ENCODE measurements at places on chromosomes 7 and 10.
A peak's percentile ranks its signal among the peaks of the same experiment; 100 is the strongest.

- H3K27me3 ChIP-seq: no peaks in the 10 kb centered on the region
- no peaks in the 10 kb centered on the region for H3K36me3 ChIP-seq
- DNase-seq: peak; percentile 61
- H3K4me3 ChIP-seq: peak overlapping the region; percentile 39
- no peak overlapping the region for H3K27ac ChIP-seq
Observed at GRCh38 chr10:73940634-73941221, 29.8 kb downstream of the PLAU start.

GRCh38 chr10:19702215-19702614 lies 114.0 kb upstream of the PLXDC2 start:
- no peak overlapping the region for H3K4me3 ChIP-seq
- H3K27ac ChIP-seq: no peak overlapping the region
- no peaks in the 10 kb centered on the region for H3K36me3 ChIP-seq
- no peak for DNase-seq
- no peaks in the 10 kb centered on the region for H3K27me3 ChIP-seq

- H3K4me1 ChIP-seq: peaks cover 5% of the 10 kb centered on the region
- no peaks in the 10 kb centered on the region for H3K27me3 ChIP-seq
- peaks cover 60% of the 10 kb centered on the region for H3K36me3 ChIP-seq
- H3K4me3 ChIP-seq: no peak overlapping the region
- no peak overlapping the region for H3K27ac ChIP-seq
Observed at GRCh38 chr7:70736715-70737460, 395.1 kb upstream of the GALNT17 start.

DNA sequence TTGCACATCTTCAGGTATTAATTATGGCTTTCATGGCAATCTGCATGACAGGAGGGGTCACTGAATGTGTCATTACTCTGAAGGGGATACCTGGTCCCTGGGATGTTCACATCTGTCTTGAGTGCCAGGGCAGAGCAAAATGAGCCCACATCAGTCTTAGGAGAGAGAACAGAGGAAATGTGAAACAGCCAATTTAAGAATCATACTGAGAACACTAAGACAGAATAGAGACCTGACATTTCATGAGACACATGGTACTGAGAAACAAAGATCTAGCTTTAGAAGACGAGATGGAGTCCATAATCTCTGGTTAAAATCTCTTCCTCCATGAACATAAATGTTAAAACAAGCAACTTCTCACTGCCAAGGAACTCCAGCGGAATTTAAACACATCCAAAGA lies 34.1 kb upstream of the FZD1 start:
- peaks cover 17% of the 10 kb centered on the region for H3K4me1 ChIP-seq
- no peak for DNase-seq
- no peaks in the 10 kb centered on the region for H3K36me3 ChIP-seq
- H3K27me3 ChIP-seq: no peaks in the 10 kb centered on the region
- H3K27ac ChIP-seq: no peak overlapping the region
- H3K4me3 ChIP-seq: no peak overlapping the region

DNA sequence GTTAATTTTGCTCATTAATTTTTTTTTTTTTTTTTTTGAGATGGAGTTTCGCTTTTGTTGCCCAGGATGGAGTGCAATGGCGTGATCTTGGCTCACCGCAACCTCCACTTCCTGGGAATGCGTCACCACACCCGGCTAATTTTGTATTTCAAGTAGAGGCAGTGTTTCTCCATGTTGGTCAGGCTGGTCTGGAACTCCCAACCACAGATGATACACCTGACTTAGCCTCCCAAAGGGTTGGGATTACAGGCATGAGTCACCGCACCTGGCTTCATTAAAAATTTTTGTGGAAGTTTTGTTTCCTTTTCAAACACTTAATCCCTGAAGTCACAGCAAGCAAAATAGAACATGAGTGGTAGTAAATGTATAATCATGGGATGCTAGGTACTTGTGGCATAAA lies 857.2 kb upstream of the PHF14 start:
- H3K27me3 ChIP-seq: no peaks in the 10 kb centered on the region
- no peak overlapping the region for H3K27ac ChIP-seq

- peaks cover 17% of the 10 kb centered on the region for H3K4me1 ChIP-seq
- H3K27ac ChIP-seq: no peak overlapping the region
- H3K36me3 ChIP-seq: no peaks in the 10 kb centered on the region
- no peak for DNase-seq
Observed at GRCh38 chr10:31130406-31130805, 98.7 kb upstream of the ZNF438 start.

- H3K27me3 ChIP-seq: no peaks in the 10 kb centered on the region
- no peak overlapping the region for H3K4me3 ChIP-seq
- DNase-seq: no peak
- no peak overlapping the region for H3K27ac ChIP-seq
- H3K36me3 ChIP-seq: peaks cover 30% of the 10 kb centered on the region
Observed at GRCh38 chr10:74058658-74059057, 60.7 kb downstream of the VCL start.

DNA sequence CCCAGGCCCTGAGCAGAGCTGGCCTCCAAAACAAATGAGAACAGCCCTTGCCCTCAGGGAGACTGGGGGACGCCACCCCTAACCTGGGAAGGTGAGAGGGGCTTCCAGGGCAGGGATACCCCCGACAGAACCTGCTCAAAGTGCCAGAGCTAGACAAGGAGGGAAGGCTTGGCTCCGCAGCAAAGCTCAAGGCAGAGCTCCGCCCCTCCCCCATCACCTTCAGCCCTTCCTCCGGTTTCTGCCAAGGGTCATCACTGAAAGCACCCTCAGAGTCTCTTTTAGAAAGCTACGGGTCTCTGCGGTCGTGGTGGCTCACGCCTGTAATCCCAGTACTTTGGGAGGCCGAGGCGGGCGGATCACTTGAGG lies 73.4 kb upstream of the CUX1 start:
- H3K4me3 ChIP-seq: peak overlapping the region; percentile 53
- peak; percentile 39 for DNase-seq
- no peaks in the 10 kb centered on the region for H3K36me3 ChIP-seq
- H3K4me1 ChIP-seq: peaks cover 4% of the 10 kb centered on the region

DNA sequence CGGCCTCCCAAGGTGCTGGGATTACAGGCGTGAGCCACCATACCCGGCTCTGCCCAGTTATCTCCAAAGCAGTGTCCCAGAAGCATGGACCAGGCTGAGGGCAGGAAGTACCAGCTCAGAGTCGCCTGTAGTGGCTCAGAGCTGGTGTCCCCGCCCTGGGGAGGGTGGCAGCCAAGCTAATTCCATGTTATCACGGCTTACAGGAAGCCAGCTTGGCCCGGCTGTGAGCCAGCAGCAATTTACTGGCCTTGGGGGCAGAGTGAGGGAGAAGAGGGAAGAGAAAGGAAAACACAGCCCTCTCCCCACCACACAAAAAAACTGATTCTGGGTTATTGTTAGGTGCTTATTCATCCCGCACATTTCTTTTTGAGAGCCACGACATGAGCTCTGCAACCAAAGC lies 88.1 kb downstream of the HIP1 start:
- peak overlapping the region; percentile 52 for H3K27ac ChIP-seq
- no peaks in the 10 kb centered on the region for H3K27me3 ChIP-seq
- no peak for DNase-seq
- peaks cover 13% of the 10 kb centered on the region for H3K4me1 ChIP-seq
- H3K36me3 ChIP-seq: no peaks in the 10 kb centered on the region

DNA sequence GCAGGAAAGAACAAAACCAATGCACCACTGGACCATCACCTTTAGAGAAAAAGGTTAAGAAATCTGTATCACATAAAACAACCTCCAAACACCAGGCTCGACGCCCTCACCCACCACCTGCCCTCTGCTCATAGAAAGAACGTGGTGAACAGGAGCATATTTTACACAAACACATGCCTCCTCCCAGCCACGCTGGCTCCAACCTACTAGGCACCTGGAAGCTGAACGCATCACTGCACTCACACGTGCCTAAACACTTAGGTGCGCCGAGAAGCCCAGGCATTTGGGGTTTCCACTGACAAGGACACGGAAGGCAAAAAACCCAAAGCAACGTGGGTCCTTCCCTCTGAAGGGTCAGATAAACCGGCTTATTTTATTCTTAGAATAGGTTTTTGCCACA lies 56.0 kb downstream of the PTPRN2 start:
- no peaks in the 10 kb centered on the region for H3K4me1 ChIP-seq
- no peak overlapping the region for H3K27ac ChIP-seq
- no peak for DNase-seq
- H3K4me3 ChIP-seq: no peak overlapping the region

DNA sequence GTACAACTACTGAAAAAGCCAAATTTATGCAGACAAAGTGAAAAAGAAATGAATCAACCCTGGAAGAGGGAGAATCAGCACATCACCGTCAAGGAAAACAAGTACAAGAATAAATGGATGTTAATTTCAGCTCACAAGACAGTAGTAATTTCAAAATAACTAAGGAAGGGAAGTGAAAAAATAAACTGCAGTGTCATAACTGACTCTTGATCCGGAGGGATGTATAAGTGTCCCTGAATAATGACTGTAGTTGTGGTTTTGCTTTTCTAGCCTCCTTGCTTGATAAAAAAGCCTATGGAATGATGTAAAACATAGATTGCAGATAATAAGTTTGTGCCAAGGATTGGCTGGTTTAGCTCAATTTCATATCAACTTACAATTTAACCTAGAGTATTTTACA lies 721.1 kb upstream of the C7orf33 start:
- no peaks in the 10 kb centered on the region for H3K36me3 ChIP-seq
- no peak for DNase-seq
- H3K27me3 ChIP-seq: no peaks in the 10 kb centered on the region
- no peak overlapping the region for H3K4me3 ChIP-seq
- no peaks in the 10 kb centered on the region for H3K4me1 ChIP-seq
- H3K27ac ChIP-seq: no peak overlapping the region

GRCh38 chr7:115223959-115224358 lies 302.1 kb downstream of the MDFIC start:
- H3K4me3 ChIP-seq: no peak overlapping the region
- DNase-seq: no peak
- H3K36me3 ChIP-seq: no peaks in the 10 kb centered on the region
- H3K27me3 ChIP-seq: no peaks in the 10 kb centered on the region
- no peak overlapping the region for H3K27ac ChIP-seq

GRCh38 chr7:130473289-130473688 lies 18.6 kb upstream of the MEST start:
- no peak overlapping the region for H3K27ac ChIP-seq
- H3K4me1 ChIP-seq: peaks cover 19% of the 10 kb centered on the region
- DNase-seq: no peak
- H3K36me3 ChIP-seq: no peaks in the 10 kb centered on the region
- no peaks in the 10 kb centered on the region for H3K27me3 ChIP-seq

DNA sequence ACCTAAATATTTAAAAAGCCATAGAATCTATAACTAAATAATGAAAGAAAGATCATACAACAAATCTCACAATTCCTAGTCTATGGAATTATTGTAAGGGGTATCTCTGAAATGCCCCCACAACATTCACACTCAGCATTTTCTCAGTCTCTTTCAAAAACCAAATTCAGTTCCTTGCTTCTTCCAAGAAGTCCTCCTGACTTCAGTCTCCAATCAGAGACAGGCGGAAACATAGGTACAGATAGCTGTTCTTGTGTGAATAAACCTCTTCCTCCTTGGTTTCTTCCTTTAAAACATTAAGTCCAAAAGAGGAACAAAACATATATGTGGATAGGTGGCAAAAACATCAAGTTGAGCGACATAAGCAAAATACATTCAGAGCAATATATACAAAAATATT lies 13.9 kb upstream of the FBXW4 start:
- peaks cover 9% of the 10 kb centered on the region for H3K4me1 ChIP-seq
- H3K27me3 ChIP-seq: no peaks in the 10 kb centered on the region
- H3K36me3 ChIP-seq: no peaks in the 10 kb centered on the region

DNA sequence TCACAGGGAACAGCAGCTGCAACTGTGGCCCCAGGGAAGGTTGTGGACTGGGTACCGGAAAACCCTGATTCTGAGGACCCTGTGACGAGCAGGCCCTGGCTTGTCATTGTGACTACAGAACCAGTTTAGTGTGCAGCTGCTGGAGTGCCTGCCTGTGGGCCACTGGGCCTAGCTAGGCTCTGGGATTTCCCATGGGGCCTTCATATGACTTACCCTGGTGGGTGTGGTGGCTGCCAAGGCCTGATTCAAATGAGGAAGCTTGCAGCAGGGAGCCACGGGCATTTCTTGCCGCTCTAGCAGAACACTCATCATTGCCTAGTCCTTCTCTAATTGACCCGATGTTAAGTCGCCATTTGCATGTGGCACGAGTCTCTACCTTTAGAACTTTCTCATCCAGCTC lies 14.7 kb upstream of the CAMK2G start:
- no peaks in the 10 kb centered on the region for H3K27me3 ChIP-seq
- no peak overlapping the region for H3K27ac ChIP-seq
- no peaks in the 10 kb centered on the region for H3K36me3 ChIP-seq
- H3K4me1 ChIP-seq: peaks cover 9% of the 10 kb centered on the region

DNA sequence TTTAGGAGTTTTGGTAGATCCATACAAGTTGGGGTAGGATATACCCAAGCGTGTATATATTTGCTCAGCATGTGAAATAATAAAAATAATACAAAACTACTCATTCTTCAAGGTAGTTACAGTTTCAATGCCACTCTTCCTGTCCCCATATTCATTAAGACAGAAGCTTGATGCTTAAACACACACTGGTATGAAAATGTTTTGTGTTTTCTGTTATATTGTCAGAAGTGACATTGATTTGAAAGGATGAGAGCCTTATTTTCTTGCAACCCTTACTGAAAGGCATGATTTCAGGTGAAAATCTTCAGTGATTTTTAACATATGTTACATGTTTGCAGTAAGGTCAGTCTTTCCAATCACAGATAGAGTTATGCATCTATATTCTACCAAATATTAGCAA lies 233.6 kb downstream of the TRIL start:
- no peak overlapping the region for H3K27ac ChIP-seq
- H3K36me3 ChIP-seq: no peaks in the 10 kb centered on the region
- H3K4me1 ChIP-seq: peaks cover 16% of the 10 kb centered on the region
- H3K4me3 ChIP-seq: no peak overlapping the region
- H3K27me3 ChIP-seq: no peaks in the 10 kb centered on the region

DNA sequence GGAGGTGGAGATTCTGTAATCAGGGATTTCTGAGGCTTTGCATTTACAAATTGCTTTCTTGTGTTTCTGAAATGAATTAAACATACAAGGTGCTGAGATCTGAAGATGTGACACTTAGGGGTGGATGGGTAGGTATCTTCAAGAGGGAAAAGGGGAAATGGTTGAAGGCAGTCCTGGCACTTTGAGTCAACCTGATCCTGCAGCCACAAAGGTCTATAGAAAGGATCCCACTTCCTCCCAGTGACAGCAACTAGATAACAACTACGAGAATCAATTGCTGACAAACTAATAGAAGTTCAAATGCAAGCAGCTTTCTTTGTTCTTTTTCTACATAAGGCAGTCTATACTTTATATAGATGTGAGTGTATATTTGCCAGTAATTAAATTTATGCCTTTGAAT lies 553.3 kb downstream of the MDFIC start:
- peaks cover 3% of the 10 kb centered on the region for H3K4me1 ChIP-seq
- H3K4me3 ChIP-seq: no peak overlapping the region
- H3K27ac ChIP-seq: no peak overlapping the region
- no peak for DNase-seq
- no peaks in the 10 kb centered on the region for H3K36me3 ChIP-seq
- H3K27me3 ChIP-seq: peaks cover 3% of the 10 kb centered on the region

DNA sequence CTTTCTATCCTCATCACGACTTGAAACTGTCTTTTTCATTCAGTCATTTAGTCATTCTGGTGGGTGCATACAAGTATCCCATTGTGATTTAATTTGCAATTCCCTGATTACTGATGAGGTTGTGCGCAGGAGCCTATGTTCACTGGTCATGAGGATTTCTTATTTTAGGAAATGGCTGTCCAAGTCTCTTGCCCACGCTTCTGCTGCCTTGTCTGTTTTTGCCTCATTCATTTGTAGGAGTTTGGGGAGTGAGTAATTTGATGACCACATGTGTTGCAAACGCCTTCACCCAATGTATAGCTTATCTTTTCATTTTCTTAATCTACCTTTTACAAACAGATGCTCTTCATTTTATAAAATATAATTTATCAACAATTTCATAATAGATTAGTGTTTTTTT lies 127.3 kb downstream of the ARHGAP22 start:
- H3K4me3 ChIP-seq: no peak overlapping the region
- no peak for DNase-seq
- H3K36me3 ChIP-seq: no peaks in the 10 kb centered on the region
- H3K27me3 ChIP-seq: no peaks in the 10 kb centered on the region

All from neuronal stem cell (in vitro differentiated cells).